Activated T-cell treated with anti-CD3 and anti-CD28 coated beads for 48 hours (primary cell): ENCODE measurements at places on chromosomes 2 and 18.

GRCh38 chr18:55501982-55502710, 85.8 kb downstream of the TCF4 start:
- DNase-seq, result no peak

DNA sequence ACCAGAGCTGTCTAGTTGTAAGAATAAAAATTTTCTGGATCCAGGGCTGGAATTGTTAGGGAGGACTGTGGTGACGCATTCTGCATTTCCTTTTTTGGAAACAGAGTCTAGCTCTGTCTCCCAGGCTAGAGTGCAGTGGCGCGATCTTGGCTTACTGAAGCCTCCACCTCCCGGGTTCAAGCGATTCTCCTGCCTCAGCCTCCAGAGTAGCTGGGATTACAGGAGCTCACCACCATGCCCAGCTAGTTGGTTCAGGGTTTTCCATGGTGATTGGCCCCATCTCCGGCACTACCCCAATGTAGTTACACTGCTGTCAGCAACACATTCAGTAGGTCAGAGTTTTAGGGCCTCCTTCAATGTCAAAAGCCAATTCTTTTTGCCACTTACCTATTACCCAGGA, 58.6 kb upstream of the RNF152 start:
- DNase-seq, result no peak

- DNase-seq, result no peak
Observed at GRCh38 chr2:162174746-162175145, 22.7 kb upstream of the GCG start.

DNA sequence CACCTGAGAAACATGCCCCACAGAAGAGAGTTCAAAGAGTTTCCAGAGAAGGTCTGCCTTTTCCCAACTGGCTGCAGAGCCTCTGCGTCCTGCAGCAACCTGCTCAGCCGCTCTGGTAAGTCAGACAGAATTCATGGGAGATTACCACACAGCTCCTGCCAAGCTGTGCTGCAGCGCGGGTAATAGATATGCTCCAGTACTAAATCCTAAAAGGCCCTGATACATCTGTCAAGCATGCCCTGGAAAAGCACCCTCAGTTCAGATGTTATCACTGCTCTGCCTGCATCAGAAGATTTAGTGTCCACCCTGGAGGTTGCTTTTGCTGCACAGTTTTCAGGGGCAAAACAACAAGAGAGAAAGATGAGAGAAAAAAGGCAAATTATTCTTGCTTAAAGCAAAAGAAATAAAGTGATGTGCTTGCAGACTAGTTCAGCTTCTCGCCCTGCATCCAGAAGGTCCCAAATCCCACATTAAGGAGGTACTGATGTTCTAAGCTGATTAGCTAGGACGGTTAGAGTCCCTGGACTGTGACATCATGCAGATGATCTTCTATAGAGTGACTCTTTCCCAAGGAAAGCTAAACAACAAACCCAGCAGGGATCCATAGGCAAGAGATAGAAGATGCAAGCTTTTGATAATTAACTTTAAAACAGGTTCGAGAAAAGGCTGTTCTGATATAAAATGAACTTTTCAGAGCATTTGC, 488.6 kb downstream of the BCL11A start:
- DNase-seq, result no peak

- no peak for DNase-seq
Observed at GRCh38 chr2:1847846-1848598, 103.7 kb upstream of the PXDN start.

DNA sequence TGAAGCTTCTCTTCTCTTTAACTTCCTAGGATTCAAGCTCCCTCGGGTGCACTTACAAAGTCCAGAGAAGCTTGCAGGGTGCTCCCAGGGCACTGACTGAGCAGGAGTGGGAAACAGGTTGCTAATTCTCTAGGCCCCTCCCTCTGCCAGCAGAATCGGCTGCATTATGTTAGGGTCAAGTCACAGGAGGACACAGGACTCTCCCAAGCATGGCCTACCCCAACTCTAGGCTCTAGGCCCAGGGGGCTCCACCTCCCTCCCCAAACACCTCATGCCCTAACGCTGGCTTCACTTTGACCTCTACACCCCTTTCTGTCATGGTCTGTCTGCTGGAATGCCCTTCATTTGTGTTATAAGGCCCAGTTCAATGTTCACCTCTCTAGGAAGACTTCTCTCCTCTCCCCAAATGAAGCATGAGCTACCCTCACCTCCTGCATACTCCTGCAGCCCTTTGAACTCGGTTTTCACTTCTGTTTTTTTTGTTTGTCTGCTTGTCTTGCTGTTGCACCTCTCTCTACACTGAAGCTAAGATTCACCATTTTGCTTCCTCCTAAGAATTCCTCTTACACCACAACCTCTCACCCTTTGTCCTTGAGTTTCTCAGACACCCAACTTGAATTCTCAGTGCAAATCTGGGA, 521.8 kb upstream of the ID2 start:
- no peak for DNase-seq
